ENCODE measurements at places on chromosomes 3 and 15.
A peak's percentile ranks its signal among the peaks of the same experiment; 100 is the strongest.

GRCh38 chr3:50656417-50657195 is 18.1 kb upstream of the DOCK3 start:
- DNase-seq: no peak

DNA sequence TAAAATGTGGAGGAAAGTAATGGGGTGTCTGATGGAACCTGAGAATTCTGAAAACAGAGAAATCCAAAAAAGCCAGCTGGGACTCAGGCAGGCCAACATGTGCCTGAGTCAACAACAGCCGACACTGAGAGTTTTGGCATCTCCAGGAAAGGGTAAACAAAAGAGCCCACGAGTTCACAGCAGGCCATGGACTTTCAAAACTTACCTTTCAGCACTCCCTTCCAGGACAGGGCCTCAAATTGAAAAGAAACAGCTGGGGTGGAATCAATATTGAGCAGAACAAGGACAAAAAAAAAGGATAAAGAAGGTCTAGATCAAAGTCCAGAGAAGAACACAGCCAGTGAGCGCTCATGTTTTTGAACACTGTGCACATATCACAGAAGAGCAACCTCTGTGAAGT is 735.4 kb upstream of the GRM7 start:
- DNase-seq: no peak

DNA sequence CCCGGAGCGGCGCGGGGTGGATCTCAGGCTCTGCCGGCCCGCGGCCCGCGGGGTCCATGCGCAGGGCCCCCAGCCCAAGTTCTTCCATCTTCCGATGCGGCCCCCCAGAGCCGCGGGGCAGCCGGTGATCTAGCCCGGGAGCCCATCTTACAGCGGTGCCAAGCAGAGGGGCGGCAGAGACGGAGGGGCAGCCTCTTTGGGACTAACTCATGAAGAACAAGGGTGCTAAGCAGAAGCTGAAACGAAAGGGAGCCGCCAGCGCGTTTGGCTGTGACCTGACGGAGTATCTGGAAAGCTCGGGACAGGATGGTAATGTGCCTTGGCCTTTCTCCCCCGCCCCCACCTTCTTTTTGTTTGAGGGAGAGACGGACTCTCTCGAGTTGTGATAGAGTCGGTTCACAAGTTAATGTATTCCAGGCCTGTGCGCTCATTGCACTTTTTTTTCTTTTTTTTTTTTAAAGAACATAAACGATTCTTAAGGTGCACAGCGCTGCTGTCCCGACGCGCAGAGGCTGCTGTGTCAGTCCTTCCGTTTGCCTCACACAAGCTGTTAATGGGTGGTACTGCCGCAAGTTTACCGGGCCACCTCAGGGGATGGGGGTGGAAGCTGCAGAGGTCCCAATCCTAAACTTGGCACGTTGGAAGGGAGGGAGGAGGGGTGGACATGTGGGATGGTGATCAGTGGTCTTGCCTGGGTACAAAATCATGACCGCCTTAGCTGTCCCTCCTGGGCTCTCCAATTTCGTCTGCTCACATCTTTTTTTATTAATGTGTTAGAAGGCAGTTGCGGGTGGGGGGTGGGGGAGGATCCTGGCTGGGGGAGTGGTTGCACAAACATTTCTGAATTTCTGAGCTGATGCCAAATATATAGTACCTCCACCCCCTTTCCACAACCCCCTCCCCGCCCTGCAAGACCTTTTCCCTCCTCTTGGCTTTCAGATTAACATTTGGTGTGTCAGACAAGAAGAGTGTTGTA is 801 bp downstream of the ARHGAP31 start:
- DNase-seq: peak; percentile 63

GRCh38 chr3:113847247-113847646 is 8.7 kb downstream of the GRAMD1C start:
- DNase-seq: no peak

- DNase-seq: peak; percentile 75
These were observed 5.6 kb downstream of the TERC start for GRCh38 chr3:169759256-169759655.

All from activated CD4-positive, alpha-beta T cell treated with anti-CD3 and anti-CD28 coated beads, Interleukin-2, Interleukin-6, amounts not matched to agents 100 ng/mL and 50 ng/mL, durations not matched to agents 16 hours and 8 hours (primary cell).